ENCODE measurements at places on chromosomes 1 and 21.

DNA sequence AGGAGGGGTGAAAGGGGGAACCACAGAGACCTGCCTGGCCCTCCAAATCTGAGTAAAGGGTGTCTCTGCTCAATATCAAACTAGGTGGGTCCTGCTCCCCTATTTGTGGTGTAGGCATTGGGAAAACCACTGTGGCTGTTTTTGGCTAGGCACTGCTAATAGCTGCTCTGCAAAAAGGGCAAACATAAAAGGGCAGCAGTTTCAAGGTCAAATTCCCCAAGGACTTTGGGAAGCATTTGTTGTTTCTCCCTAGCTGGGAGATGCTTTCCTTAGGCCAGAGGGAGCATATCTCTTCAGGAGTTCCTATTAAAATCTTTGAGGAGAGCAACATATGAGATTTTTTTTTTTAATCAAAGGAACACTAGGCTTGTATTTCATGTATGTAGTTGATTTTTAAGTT, 2.4 kb downstream of the C1orf162 start:
- DNase-seq, result no peak

DNA sequence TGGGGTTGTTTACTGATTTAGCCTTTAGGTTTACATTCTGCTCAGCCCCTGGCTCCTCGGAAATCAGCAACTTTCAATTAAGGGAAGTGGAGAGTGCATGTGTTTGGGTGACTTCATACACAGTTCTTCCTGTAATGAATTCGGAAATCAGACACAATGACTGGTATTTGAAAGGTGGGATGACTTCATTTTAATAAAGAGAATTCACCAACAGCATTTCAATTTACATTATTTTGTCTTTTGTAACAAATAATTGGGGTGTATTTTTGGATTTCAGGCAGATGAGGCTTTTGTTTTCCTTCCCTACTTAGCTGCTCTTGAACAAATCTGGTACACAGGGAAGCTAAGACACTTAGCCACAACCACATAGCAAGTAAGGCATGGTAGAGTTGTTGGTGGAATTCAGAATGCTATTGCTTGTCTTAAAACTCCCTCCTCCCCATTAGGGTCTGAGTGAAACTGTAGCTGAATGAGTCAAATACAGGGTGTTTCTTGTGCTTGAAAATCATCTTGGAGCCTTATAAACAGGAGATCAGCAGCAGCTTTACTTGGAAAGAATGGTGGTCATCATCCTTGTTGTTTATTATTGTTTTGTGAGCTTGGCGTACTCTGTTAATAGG, 917 bp downstream of the STX12 start:
- no peak for DNase-seq

DNA sequence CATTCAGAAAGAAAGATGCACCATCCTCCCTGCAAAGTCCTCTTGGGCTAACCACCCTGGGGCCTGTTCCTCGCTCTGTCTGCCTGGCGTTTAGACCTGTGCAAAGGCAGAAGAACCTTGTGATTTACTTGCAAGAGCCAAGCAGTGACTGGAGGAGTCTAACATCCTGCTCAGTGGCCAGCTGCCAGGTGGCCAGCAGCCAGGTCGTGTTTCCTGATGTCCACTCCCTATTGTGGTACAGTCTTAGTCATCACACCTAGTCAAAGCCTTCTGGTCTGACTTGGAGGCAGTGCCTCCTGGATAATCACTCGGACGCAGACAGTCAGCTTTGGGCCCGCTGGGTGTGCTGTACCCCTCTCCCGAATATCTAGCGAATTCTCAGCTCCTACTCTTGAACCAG, 118.1 kb downstream of the PGBD5 start:
- peak; percentile 97 for DNase-seq

GRCh38 chr1:51453010-51453409, 66.1 kb downstream of the EPS15 start:
- DNase-seq, result no peak

DNA sequence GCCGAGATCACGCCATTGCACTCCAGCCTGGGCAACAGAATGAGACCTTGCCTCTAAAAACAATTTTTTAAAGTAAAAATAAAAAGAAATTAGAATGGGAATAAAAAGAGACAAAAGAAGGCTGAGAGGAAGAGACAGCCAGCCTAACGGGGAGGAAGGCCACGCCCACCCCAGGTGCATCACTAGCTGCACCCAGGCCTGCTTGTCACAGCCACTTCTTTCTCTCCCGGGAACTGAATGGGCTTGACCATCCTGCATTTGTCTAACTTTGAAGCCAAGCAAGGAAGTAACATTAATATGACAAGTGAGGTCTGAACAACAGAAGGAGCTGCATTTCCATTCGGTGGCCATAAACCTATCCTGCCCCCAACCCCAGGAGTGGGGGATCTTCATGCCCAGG, 20.8 kb upstream of the EFNA1 start:
- DNase-seq, result no peak

GRCh38 chr1:162716123-162716522, 74.4 kb upstream of the HSD17B7 start:
- DNase-seq, result no peak
